ENCODE measurements at places on chromosomes 6 and 20.
A peak's percentile ranks its signal among the peaks of the same experiment; 100 is the strongest.

- no peak for DNase-seq
These were observed 121.7 kb downstream of the NKAIN2 start for GRCh38 chr6:123925350-123925749.

DNA sequence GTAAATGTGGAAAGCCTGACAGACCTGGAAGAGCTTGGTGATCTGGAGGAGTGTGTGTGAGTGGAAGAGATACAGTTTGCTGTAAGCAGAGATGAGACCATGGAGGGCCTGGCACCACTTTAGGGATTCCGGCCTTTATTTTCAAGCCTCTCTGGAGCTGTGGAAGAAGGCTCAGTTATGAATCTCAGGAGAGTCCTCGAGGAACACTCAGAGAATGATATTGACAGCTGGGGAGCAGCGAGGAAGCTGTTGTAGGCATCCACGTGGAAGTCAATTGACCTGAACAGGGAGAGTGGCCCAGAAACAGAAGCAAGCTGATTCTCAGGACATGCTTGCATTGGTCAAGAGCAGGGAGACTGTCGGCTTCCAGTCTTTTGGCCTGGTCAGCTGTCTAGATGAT is 108.4 kb upstream of the FOXQ1 start:
- DNase-seq: no peak

DNA sequence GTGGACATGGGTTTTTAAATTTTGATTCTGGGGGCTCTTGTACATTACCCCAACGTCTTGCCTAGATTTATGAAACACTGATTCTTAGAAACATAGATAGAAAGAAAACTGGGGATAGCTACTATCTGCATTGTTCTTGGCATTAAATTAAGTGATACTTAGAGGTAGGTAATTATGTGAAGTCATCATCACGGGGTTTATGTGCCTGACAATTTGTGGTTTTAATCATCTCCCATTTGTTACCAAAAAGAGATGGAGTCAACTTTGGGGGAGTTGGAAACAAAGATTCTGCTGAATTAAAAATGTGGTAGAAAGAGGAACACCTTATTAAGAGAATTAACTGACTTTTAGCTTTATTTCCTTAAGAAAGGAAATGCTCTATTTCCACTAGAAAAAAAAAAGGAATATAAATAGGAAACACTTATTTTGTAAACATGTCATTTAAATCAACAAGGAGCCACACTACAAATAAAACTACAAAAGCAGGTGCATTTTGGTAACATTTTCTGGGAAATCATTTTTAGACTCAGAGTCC is 5.6 kb downstream of the TNFAIP3 start:
- DNase-seq: no peak

DNA sequence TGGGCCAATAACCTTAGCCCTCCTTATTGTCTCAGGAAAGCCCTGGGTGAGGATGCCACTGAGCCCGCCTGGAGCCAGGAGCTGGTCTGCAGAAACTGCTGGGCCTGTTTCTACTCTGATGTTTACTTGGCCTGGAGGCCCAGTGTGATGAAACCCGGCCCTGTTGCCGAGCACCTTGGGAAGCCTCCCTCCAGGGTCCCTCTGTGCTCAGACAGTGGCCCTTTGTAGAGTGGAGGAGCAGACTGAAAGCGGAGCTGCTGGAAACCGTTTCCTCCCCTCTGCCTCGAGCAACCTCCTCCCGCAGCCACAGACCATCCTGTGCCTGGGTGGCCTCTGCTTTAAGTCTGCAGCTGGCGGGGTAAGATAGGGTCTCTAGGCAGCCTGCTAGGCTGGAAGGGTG is 84.1 kb upstream of the EPB41L1 start:
- DNase-seq: no peak

DNA sequence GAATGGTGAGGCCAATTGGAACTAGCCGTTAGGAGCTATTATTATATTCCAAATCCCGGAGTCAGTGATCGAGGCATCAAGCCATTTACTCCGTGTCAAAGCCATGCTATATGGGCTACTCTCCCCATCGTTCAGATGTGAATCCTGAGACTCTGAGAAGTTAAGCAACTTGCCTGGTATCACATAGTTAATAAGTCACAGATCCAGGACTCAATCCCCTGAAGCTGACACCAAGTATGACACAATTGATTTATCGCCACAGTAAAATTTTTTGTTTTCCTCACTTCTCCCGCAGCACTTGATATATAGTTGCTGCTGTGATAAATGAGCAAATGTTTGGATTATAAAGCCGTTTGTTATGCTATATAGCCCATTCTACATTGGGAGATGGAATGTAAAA is 50.8 kb upstream of the TSHZ2 start:
- DNase-seq: no peak

DNA sequence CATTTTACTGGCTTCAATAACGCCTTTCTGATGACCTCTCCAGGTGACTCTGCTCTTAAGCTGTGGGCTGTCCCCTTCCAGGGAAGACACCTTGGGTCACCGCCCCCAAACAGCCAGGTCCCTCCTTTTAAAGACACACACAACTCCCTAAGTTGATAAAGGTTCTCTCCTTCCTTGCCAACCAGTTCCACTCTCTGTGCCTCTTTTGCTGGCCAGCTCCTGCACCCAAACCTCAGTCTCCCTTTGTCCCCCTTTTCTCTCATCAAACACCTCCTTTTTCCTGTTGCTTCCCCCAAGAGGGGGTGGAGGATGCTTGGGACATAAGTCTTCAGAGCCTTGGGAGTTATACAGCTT is 1.0 kb downstream of the NCOA6 start:
- peak; percentile 8 for DNase-seq

GRCh38 chr6:112122756-112123155 is 35.4 kb downstream of the FAM229B start:
- DNase-seq: no peak

DNA sequence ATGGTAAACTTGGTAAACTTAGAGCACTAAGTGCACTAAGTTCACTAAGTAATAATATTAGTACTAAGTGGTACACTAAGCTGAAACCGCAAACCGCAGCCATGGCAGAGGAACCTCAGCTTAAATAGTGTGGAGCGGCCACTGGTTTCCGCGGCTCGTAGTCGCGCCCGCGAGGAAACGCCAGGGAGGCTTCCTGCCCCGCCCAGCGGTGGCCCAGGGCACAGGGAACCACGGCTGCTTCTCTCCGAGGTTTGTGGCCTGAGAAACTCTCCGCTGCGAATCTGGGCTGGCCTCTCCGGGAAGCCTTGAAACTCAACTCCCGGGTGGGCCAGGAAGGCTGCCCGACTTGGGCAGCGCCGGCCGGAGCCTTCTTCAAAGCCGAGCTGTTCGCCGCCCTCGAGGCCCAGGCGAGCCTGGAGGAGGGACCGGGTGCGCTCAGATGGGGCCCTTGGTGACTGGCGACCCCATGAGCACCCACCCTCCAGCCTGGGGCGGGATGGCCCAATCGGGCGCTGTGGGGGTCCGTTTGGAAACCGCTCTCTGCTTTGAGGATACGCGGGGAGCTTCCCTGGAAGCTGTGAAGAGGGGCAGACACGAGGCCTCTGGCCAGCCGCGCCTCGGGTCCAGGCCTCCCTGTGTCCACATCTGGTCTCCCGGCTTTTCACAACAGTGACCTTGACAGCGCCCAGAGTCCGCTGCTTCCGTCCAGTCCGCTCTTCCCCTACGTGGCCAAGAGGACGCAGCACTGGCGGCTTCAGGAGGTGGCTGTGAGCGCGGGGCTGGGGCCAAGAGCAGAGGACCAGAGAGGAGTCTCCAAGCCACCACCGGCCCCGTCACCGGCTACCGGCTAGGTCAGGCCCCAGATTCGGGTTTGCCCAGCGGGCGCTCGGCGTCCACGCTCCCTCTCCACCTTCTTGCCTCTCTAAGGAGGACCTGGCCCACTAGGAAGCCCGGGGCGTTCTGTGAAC is 25.4 kb upstream of the HLA-E start:
- peak; percentile 47 for DNase-seq

GRCh38 chr6:11930240-11930639 is 81.9 kb upstream of the HIVEP1 start:
- no peak for DNase-seq

DNA sequence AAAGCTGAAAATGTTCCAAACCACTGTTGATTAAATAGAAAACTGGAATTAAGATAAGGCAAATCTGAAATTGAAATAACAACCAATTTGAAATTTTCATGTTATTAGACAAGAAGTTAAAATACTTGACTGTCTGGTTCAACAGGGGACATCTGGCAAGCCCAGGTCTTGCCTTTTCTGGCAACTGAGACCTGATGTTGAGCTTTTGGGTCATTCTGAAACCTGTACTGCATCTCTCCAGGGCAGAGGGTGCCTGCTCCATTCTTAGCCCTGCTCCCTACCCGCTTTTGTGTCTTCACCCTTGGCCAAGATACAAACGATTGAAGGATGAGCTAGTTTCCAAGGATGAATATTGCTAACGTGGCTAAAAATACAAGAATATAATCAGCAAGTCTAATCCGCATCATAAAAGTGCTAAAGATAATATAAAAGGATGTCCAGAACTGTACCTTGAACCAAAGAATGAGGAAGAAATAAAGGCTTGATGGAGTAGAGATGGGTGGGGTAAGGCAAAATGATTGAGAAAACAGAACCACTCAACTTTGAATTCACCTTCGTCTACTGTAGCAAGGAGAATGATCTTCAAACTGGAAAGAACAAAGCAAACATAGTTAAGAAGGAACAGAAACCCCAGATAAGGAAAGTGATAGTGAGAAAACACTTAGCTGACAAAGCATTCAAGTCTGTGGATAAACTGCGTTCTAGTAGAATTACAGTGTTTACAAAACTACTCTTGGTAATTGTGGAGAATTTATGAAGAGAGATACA is 109.8 kb upstream of the MAN1A1 start:
- no peak for DNase-seq

- DNase-seq: no peak
These were observed 22.7 kb upstream of the PRDM1 start for GRCh38 chr6:106063448-106063850.

DNA sequence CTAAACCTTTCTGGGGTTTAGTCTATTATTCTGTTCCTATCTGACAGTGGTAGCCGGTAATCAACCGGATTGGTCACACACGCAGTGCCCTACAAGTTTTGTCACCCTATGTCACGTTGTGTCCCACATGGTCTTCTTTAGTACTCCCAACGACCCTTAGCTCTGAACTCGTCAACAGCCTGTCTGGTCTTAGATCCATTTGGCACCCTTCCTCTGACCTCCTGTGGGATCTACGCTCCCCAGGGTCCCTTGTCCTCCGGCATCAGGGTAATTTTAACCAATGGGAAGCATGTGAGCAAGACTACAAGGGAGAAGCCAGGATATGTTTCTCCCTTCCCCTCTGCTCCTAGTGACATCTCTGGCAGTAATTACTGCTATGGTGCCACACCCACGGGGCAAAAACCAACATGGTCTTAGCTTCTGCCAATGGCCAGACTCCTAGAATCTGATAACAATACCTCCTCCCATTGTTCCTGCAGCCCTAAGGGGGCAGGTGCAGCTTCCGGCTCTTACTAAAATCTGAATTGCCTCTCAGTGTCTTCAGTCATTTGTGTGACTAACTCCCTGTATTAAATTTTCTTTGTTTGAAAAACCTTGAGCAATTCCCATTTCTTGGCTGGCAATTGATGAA is 56.6 kb downstream of the MAFB start:
- no peak for DNase-seq

DNA sequence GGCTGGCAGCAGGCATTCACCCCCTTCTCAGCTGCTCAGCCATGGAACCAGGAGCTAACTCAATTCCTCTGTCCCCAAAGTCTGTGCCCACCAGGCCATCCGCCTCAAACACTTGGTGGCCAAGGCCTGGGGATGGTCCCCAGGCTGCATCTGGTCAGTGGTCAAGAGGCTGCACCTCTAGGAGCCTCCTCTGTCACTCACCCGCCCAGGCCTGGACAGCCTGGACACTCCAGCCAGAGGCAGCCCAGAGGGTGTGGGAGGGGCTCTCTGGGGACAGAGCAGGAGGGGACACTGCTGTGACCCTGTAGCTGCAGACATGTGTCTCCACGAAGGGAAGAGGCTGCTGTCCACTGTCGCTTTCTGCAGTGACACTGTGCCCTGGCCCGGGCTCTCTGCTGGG is 416.6 kb upstream of the SULF2 start:
- no peak for DNase-seq

- no peak for DNase-seq
These were observed 145.1 kb downstream of the QKI start for GRCh38 chr6:163559661-163560060.

DNA sequence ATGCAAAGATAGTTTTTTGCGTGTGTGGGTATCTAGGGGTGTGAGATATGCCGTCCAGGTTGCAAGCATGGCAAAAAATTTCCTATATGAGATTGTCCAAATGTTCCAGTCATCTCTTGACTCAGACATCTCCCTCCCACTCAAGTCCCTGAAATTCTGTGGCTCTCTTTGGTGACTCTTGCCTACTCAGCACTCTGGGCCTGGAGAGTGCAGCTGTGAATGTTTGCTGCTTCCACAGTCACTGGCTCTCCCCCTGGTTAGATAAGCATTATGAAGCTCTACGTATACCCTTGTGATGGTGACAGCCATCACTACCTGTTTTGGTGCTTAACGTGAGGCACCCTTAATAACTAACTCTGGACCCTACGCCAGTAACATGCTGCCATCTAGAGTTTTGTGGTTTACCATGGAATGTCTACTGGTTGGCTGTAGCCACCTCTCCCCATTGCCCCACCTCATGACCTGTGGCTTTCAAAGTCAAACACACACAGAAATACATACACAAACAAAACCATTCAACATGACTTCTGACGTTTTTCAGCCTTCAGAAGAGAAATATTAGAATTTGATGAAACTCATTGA is 621.9 kb upstream of the CITED2 start:
- no peak for DNase-seq

DNA sequence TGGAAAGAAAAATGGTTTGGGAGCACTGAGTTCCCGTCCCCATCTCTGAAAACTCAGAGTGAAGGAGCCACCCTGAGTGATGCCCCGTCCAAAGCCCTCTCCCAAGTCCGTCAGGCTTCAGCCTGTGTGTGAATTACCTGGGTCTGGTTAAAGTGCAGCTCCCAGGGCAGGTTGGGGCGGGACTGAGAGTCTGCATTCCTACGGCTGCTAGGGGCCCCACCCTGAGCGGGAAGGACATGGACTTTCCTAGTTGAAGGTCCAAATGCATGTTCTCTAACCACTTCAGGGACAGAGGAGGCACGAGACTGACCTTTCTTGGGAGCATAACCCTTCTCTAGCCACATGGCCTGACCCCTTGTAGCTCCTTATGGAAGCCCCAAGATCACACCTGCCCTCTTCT is 97.2 kb downstream of the SYNDIG1 start:
- DNase-seq: no peak

- no peak for DNase-seq
These were observed 88.1 kb downstream of the DACT2 start for GRCh38 chr6:168231393-168231957.

DNA sequence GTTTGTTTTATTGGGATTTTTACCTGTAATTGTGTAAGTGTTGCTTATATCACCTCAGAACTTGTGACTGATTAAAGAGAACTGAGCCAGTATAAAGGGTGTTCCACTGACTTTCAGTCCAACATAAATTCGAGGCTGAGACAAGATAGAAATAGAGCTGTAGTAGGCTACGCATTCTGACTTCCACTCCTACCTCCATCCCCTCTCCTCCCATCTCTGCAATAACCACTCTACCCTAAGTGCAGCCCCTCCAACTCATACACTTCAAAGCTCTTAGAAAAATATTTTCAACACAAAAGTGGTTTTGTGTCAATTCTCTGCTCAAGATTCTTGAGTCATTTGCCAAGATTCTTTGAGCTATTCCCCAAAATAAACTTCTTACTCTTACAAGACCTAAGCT is 48.7 kb downstream of the FILIP1 start:
- DNase-seq: no peak
